ENCODE measurements at places on chromosomes 7 and 10.
A peak's percentile ranks its signal among the peaks of the same experiment; 100 is the strongest.

DNA sequence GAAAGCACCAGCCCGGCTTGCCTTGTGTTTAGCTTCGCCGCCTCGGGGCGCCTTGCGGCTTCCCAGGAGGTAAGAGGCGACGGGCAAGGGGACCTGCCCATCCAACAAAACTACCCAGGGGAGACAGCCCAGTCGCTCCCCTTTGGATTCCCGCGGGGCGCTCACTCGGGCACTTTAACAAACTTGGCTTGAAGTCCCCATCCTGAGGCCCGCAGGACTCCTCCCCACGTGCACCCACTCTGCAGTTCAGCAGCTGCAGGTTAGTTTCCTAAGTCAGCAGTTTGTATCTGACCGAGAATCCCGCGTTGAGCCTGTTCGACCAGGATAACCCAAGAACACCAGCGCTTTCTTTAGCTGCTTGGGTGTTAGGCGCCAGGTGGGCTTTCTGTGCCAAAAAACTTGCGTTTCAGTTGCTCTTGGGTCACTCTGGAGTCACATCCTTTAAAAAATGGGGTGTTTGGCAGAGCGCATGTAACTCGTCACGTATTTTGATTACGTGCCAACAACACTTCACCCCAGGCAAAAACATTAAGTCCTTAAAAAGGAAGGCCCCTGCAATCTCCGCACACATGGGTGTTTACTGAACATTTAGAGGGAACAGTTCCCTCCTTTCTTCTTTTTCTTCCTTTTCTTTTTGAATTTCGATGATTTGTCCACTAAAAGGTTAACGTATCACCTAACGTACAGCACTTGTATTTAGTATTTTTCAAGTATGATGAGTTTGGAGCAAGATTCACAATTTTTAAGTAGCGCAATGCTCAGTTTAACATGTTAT is 876 bp downstream of the DNAH11 start:
- peak overlapping the region; percentile 59 for H3K4me3 ChIP-seq
- H3K36me3 ChIP-seq: no peaks in the 10 kb centered on the region
- no peak overlapping the region for H3K27ac ChIP-seq

GRCh38 chr7:31056775-31057346 is 4.8 kb downstream of the ADCYAP1R1 start:
- no peaks in the 10 kb centered on the region for H3K36me3 ChIP-seq
- peaks cover 18% of the 10 kb centered on the region for H3K27me3 ChIP-seq
- DNase-seq: peak; percentile 64
- H3K4me1 ChIP-seq: peaks cover 10% of the 10 kb centered on the region
- H3K27ac ChIP-seq: no peak overlapping the region
- H3K4me3 ChIP-seq: no peak overlapping the region

GRCh38 chr10:126906704-126907422 is 1.6 kb downstream of the DOCK1 start:
- H3K4me1 ChIP-seq: peaks cover 33% of the 10 kb centered on the region
- peak overlapping the region; percentile 77 for H3K4me3 ChIP-seq
- no peaks in the 10 kb centered on the region for H3K27me3 ChIP-seq
- H3K36me3 ChIP-seq: no peaks in the 10 kb centered on the region
- no peak overlapping the region for H3K27ac ChIP-seq

DNA sequence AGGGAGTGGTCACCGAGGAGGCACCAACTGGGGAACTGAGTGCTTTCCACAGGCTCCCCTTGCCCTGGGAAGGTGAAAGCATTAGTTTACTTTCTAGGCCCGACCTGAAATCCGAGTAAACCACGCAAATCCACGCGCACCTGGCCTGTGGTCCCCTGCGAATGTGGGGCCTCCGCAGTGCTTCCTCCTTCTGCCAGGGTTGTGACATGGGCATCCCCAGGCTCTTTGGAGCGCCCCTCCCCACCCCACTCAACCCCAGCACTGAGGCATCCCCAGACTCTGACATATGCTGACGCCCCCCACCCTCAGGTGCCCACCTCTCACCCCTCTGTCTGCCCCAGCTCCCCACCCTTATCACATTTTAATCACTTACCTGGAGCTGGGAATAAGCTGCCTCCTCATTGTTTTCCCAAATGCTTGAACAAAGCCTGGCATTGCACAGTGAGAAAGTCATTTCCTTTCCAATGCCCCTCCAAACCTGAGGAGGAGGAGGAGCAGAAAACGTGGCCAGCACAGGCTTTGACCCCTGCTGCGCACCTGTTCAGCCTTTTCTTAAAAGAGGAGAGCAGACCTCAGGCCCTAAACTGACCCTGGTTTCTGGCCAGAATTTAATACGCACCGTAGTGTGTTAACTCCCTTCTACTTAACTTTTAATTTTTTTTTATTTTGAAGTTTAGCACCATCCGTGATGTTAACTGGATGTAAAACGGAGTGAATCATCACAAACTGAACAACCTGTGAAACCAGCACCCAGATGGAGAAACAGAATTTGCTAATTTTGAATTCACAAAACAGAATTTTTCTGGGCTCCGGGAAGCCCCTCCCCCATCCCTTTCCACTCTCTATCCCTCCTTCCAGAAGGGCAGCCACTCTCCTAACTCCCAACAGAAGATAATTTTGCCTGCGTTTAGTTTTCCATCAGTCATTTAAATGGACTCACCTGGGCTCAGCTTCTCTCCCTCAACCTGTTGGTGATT is 129.4 kb downstream of the WDR11 start:
- peaks cover 24% of the 10 kb centered on the region for H3K27me3 ChIP-seq
- peak; percentile 60 for DNase-seq
- H3K27ac ChIP-seq: no peak overlapping the region
- peak overlapping the region; percentile 55 for H3K4me3 ChIP-seq
- peaks cover 32% of the 10 kb centered on the region for H3K4me1 ChIP-seq

- DNase-seq: no peak
- H3K27ac ChIP-seq: no peak overlapping the region
- H3K4me3 ChIP-seq: no peak overlapping the region
- no peaks in the 10 kb centered on the region for H3K36me3 ChIP-seq
- peaks cover 9% of the 10 kb centered on the region for H3K4me1 ChIP-seq
- H3K27me3 ChIP-seq: no peaks in the 10 kb centered on the region
Observed at GRCh38 chr7:131800531-131800930, 244.1 kb upstream of the PODXL start.

DNA sequence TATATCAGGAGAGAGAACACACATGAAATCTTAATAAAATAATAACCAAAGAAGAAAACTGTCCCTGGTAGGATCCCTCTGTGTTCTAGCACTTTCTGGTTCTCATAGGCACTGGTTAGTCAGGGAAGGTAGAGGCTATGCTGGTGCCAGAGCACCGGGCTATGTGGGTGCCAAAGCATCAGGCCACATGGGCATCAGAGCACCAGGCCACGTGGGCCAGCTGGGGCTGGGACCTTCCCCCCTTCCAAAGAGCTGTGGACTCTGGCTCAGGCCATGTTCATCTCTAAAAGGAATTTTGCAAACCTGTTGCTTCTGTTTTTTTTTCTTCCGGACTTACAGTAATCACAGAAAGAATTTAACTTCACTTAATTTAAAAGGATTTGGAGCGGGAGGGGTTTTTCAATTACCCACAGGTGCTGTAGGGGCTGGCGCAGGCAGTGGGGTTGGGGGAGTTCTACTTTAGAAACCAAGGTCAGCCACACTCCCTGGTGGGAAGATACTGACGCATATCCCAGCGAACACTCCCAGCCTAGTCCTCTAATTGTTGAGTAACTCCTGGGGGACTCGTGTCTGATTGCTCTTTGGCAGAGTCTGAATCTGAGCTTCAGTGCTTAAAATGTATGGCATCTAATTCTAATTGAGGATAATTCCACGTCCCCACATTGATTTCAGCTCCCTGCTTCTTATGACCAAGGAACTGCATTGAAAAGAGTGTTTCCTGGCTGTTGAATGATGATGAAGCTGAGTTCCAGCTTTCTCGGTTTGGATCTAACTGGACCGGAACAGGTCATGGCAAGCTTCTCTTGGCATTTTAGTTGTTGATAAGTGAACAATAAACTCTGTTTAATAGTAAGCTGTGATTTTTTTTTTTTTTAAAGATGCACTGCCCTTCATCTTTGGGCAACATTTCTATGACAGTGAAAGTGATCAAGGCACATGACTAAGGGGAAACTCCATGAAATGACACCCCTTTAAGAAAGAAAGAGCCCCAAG is 110.7 kb upstream of the FZD8 start:
- peaks cover 4% of the 10 kb centered on the region for H3K4me1 ChIP-seq
- no peaks in the 10 kb centered on the region for H3K36me3 ChIP-seq
- H3K27me3 ChIP-seq: no peaks in the 10 kb centered on the region
- DNase-seq: no peak
- no peak overlapping the region for H3K4me3 ChIP-seq
- H3K27ac ChIP-seq: no peak overlapping the region

- peak; percentile 85 for DNase-seq
- no peak overlapping the region for H3K27ac ChIP-seq
- H3K4me1 ChIP-seq: peaks cover 9% of the 10 kb centered on the region
- H3K27me3 ChIP-seq: no peaks in the 10 kb centered on the region
- H3K4me3 ChIP-seq: no peak overlapping the region
- no peaks in the 10 kb centered on the region for H3K36me3 ChIP-seq
Observed at GRCh38 chr10:121886997-121887622, 40.7 kb downstream of the ATE1 start.

DNA sequence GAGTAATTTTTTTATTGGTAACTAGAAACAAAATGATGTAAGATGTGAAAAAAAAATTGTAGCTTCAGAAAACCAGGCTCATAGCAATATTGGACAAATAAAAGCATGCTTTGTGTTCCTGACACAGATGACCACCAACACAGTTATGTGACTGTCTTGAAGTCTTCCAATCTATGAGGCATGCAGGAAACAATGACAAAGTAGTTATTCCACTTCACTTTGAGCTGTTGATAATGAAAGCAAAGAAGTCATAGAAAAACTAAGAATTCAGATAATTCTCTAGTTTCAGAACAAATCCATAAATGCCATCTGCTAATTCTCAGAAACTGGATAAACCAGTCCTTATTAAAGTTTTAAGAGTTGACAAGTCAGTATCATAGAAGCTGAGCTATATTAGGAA is 378.4 kb upstream of the SEMA3D start:
- no peaks in the 10 kb centered on the region for H3K4me1 ChIP-seq
- no peaks in the 10 kb centered on the region for H3K27me3 ChIP-seq
- DNase-seq: no peak
- no peaks in the 10 kb centered on the region for H3K36me3 ChIP-seq

- H3K4me1 ChIP-seq: peaks cover 32% of the 10 kb centered on the region
- H3K27me3 ChIP-seq: no peaks in the 10 kb centered on the region
Observed at GRCh38 chr7:128299109-128299607, 44.5 kb downstream of the RBM28 start.

DNA sequence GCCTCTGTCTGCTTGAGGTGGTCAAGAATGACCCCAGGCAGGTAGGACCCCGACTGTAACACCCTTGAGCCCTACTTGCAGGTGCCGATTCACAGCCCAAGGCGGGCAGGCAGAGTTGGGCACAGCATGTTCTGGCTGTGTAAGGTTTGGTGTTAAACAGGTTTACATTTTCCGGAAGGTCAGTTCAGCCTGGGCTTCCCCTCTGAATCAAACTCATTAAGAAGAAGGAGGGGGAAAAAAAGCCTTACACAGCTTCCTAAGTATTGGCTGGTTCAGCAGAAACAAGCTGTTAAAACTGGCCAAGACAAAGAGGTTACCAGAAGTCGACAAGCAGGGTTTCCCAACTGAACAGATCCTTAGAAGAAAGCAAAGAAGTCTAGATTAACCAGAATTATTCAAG is 132.7 kb downstream of the PRPF18 start:
- DNase-seq: no peak
- H3K27ac ChIP-seq: no peak overlapping the region
- no peaks in the 10 kb centered on the region for H3K4me1 ChIP-seq
- no peak overlapping the region for H3K4me3 ChIP-seq

DNA sequence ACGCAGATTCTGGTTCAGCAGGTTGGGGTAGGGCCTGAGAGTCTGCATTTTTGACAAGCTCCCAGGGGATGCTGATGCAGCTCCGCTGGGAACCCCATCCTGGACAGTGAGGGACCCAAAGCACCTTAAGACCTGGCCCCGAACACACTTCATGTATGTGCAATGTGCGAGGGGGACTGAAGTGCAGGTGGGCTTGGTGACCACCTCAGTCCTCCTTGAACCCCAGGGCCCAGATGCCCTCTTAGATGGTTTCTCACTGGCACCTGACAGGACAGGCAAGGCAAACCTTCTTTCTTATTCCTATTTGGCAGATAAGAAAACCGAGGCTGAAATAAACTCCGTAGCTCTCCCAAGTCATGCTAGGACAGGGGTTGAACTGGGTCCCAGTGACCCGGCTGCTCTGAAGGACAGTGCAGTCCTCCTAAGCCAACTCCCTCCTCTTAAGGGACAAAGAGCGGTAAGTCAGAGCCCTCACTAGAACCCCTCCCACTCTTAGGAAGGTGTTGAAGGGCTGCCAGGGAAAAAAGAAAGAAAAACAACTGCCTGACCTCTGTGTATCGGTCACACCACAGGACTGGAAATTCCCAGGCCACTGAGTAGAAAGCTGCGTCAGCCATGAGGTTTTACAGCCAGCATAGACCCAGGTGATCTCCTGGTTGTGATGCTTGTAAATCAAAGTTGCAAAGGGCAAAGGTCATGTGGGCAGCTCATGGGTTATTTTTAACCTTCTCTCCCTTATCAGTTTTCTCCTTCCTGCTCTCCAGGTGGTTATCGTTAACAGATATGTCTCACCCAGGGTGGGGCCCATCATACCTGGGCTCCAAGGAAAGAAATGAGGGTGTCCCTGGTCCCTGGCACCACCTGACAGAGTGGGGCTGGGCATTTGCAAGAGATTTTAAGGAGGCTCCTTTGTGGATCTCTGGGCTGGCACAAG is 90.9 kb upstream of the SMNDC1 start:
- no peak for DNase-seq
- H3K4me1 ChIP-seq: peaks cover 8% of the 10 kb centered on the region
- H3K27me3 ChIP-seq: no peaks in the 10 kb centered on the region
- H3K27ac ChIP-seq: no peak overlapping the region
- H3K36me3 ChIP-seq: no peaks in the 10 kb centered on the region

Data from GM23338 (cell line).